Psoas muscle (tissue), 8 donors: ENCODE measurements at places on chromosomes 5 and 9. TPM values are rescaled to one million over a fixed set of nuclear protein-coding genes. Genes with fewer than 3 reads are reported as not detected.

RGS3 gene
- 21.9 TPM for total RNA-seq

- no peak overlapping the region for H3K4me3 ChIP-seq
- H3K36me3 ChIP-seq: peaks cover 2% of the 10 kb centered on the region
- H3K4me1 ChIP-seq: no peaks in the 10 kb centered on the region
- H3K27me3 ChIP-seq: no peaks in the 10 kb centered on the region
- H3K27ac ChIP-seq: no peak overlapping the region
- no peak for DNase-seq
Measured at GRCh38 chr9:37820142-37820541, 19.5 kb downstream of the DCAF10 start.

DNA sequence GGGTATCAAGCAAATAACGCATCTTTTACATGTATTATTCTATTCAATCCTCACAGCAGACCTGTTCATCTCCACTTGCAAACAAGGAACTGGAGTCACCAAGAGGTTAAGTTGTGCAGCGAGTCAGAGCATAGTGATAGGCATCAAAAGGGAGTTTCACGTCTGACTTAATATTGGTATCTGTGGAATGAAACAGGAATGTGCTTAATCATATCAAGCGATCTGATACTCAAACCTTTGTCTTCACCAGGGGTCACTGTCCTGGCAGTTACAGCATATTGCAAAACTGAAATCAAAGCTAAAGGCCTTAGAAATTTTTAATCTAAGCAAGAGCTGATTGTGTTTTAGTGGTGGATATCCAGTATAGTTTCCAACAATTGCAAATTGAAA lies 271.6 kb downstream of the PLK2 start:
- peaks cover 6% of the 10 kb centered on the region for H3K4me1 ChIP-seq
- DNase-seq: no peak
- no peaks in the 10 kb centered on the region for H3K36me3 ChIP-seq
- H3K4me3 ChIP-seq: no peak overlapping the region

DNA sequence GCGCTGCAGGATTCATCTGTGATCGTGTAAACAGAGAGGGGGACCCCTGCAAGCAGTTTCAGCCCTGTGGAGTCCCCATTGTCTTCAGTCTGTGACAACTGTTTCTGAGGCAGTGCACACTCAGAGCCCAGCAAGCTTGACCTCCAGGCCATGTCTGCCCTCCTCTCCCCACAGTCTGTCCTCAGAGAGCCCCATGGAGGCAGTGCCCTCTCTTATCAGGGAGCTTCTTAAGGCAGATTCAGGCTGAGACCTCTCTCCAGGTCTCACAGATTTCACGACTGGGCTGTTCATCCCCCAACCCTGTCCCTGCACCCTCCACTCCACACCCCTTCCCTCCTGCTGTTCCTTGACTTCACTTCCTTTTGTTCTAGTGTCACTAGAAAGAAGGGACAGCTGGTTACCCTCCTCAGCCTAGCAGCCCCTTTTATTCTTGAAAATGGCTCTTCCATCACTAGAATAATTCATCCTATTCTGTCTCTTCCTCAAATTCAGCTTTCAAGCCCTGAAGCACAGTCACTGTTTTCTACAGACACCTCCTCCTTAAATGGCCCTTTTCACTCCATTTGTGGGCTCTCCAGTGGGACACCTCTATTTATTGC lies 218.4 kb downstream of the MED10 start:
- H3K4me3 ChIP-seq: no peak overlapping the region
- no peaks in the 10 kb centered on the region for H3K4me1 ChIP-seq
- no peak for DNase-seq

GABRP gene
- not detected for total RNA-seq

GRCh38 chr9:33436445-33436844 lies 10.9 kb downstream of the AQP3 start:
- H3K4me1 ChIP-seq: no peaks in the 10 kb centered on the region
- H3K4me3 ChIP-seq: no peak overlapping the region
- peaks cover 11% of the 10 kb centered on the region for H3K27me3 ChIP-seq

GRCh38 chr5:145579301-145579700 lies 255.8 kb downstream of the PRELID2 start:
- no peak for DNase-seq
- H3K4me1 ChIP-seq: no peaks in the 10 kb centered on the region
- no peaks in the 10 kb centered on the region for H3K36me3 ChIP-seq
- H3K27ac ChIP-seq: no peak overlapping the region

- H3K27ac ChIP-seq: no peak overlapping the region
- H3K27me3 ChIP-seq: no peaks in the 10 kb centered on the region
- no peak overlapping the region for H3K4me3 ChIP-seq
- H3K36me3 ChIP-seq: no peaks in the 10 kb centered on the region
Measured at GRCh38 chr5:89441965-89442364, 559.0 kb upstream of the MEF2C start.

DNA sequence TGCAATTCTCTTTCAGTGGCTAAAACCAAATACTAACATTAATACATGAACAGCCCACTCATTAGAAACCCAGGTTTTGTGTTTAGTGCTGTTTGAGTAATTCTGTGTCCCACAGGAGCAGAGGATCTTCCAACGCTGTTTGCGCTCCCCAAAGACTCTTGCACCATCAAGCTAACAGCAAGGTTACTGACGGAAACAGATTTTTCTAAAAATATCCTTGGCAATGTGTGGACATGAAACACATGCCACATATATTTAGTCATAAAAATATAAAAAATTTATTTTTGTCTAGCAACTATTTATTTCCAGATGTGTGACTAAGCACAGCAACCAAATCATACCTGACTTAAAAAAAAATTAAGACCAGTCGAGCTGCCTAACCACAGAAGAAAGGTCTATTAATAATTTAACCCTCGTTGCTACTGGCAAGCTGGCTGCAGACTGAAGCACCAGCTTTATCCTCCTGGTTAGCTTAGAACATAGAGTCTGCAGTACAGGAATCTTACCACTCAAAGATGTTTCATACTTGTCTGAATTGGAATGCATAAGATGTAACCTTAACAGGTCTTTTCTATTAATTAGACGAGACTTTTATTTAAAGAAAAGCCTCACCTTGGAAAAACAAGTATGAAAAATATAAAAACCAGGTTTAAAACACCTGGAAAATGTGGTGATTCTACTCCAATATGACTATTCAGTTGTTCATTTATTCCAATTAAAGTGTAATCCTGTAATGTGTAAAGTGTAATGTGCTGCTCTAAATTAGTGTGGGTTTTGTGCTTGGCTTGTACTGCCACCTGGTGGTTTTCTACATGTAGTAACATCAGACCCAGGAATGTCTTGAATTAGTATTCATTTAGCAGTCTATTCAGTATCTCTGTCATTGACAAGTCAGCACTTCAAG lies 272.5 kb downstream of the EPB41L4A start:
- peak; percentile 69 for DNase-seq
- peaks cover 17% of the 10 kb centered on the region for H3K4me1 ChIP-seq
- no peaks in the 10 kb centered on the region for H3K36me3 ChIP-seq
- no peak overlapping the region for H3K4me3 ChIP-seq
- peak overlapping the region; percentile 74 for H3K27ac ChIP-seq

DNA sequence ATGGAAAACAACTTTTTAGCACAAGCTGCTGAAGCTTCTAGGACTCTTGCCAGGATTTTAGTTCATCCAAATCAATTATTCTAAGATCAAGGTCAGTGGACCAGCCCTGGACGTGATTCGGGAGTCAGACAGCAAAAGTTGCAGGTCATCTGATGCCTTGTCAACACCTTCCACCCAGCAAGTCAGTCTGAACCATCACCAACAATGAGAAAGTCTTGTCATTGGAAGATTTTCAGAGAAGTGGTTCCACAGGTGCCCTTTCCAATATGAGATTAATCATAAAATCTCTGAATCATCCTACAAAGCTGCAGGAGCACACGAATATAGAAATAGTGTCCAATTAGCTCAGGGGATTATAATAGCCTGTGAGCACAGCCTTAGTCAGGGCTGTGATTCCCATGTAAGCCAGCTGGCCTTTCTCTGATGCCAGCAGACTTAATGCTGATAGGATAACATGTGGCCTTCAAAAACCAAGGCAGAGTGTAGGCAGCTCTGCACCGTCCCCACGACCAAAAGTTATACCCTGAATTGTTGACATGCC lies 445.0 kb upstream of the TRPC7 start:
- no peaks in the 10 kb centered on the region for H3K36me3 ChIP-seq
- peak overlapping the region; percentile 88 for H3K27ac ChIP-seq
- no peak for DNase-seq
- peaks cover 16% of the 10 kb centered on the region for H3K4me1 ChIP-seq

SPAG8 gene
- total RNA-seq: 0.93 TPM

GRCh38 chr5:67142816-67143215 lies 53.8 kb downstream of the CD180 start:
- H3K27ac ChIP-seq: no peak overlapping the region
- no peaks in the 10 kb centered on the region for H3K4me1 ChIP-seq
- peaks cover 16% of the 10 kb centered on the region for H3K36me3 ChIP-seq
- DNase-seq: no peak
- H3K4me3 ChIP-seq: no peak overlapping the region
- H3K27me3 ChIP-seq: no peaks in the 10 kb centered on the region

DNA sequence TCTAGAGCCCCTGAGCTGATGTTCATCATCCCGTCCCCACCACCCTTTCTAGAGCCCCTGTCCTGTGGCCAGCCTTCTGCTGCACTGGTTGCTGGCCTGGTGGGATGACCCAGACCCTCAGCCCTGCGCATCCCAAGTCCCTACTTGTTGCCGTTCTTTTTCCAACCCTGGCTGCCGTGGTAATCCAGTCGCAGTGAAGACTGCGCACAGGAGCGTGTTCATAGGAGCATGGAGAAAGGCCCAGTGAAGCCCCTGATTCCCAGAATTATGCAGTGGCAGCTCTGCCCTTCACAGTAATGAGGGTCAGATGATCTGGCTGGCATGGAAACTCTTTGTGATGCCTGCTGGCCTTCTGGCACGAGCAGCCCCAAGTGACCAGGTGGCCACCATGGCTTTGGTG lies 183.3 kb downstream of the CACNA1B start:
- peaks cover 20% of the 10 kb centered on the region for H3K27me3 ChIP-seq
- H3K4me1 ChIP-seq: no peaks in the 10 kb centered on the region
- DNase-seq: no peak
- H3K36me3 ChIP-seq: no peaks in the 10 kb centered on the region
- H3K27ac ChIP-seq: no peak overlapping the region

DNA sequence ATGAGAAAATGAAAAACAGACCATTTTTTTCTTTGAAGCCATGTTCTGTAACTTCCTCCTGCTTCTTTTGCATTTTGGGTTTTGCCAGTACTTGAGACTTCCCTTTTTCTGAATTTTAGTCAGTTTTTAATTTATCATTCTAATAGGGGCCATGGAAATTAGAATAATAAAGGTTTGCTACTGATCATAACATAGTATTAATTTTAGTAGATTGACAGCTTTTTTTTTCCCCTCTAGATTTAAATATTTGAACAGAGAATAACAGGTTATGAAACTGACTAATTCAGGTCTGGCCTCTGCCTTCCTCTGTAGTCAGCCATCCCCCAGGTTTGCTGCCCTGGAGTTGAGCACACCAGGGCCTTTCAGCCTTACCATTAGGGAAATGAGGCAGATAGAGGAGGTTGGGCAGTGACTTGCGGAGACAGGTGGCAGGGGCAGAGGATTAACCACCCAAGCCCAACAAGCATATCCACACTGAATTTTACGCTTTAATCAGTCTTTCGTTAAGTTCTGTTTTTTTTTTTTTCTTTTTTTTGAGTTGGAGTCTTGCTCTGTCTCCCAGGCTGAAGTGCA lies 80.1 kb upstream of the TNFAIP8 start:
- H3K4me3 ChIP-seq: no peak overlapping the region
- H3K27me3 ChIP-seq: no peaks in the 10 kb centered on the region
- H3K4me1 ChIP-seq: no peaks in the 10 kb centered on the region
- H3K36me3 ChIP-seq: no peaks in the 10 kb centered on the region
- H3K27ac ChIP-seq: no peak overlapping the region

GRCh38 chr5:14034963-14035362 lies 90.5 kb upstream of the DNAH5 start:
- H3K27ac ChIP-seq: peak overlapping the region; percentile 89
- DNase-seq: no peak
- H3K36me3 ChIP-seq: no peaks in the 10 kb centered on the region
- H3K27me3 ChIP-seq: no peaks in the 10 kb centered on the region
- no peak overlapping the region for H3K4me3 ChIP-seq

- H3K36me3 ChIP-seq: peaks cover 33% of the 10 kb centered on the region
- no peak for DNase-seq
- H3K4me3 ChIP-seq: no peak overlapping the region
Measured at GRCh38 chr9:133060417-133060841, 1.4 kb upstream of the CEL start.

- DNase-seq: no peak
- H3K36me3 ChIP-seq: no peaks in the 10 kb centered on the region
- H3K4me3 ChIP-seq: no peak overlapping the region
- H3K27ac ChIP-seq: no peak overlapping the region
- H3K27me3 ChIP-seq: no peaks in the 10 kb centered on the region
Measured at GRCh38 chr5:125409861-125410536, 663.6 kb upstream of the ZNF608 start.

GRCh38 chr5:72268753-72269410 lies 51.2 kb downstream of the MRPS27 start:
- H3K4me1 ChIP-seq: peaks cover 23% of the 10 kb centered on the region
- no peaks in the 10 kb centered on the region for H3K27me3 ChIP-seq
- H3K27ac ChIP-seq: no peak overlapping the region
- no peaks in the 10 kb centered on the region for H3K36me3 ChIP-seq
- H3K4me3 ChIP-seq: no peak overlapping the region

DNA sequence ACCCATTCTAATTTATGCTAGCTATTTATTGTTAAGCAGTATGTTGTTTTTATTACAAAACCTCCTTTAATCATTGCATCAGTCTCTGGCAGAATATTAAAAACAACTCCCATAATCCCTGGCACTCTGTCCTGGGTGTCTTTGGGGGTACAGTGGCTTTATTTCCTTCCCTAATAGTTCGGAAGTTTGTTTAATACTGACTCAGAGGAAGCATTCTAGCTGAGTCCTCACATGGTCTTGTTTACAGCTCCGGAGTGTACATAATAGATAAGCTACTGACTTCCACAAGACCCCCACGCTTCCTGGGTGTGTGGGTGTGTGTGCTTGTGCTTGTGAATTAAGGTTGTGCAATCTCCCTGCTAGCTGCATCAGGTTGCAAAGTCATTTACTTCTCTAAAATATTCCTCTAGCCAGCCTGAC lies 149.8 kb upstream of the CDKN2B start:
- DNase-seq: no peak
- H3K4me1 ChIP-seq: peaks cover 12% of the 10 kb centered on the region
- no peak overlapping the region for H3K27ac ChIP-seq
- H3K4me3 ChIP-seq: no peak overlapping the region
- H3K27me3 ChIP-seq: no peaks in the 10 kb centered on the region

DNA sequence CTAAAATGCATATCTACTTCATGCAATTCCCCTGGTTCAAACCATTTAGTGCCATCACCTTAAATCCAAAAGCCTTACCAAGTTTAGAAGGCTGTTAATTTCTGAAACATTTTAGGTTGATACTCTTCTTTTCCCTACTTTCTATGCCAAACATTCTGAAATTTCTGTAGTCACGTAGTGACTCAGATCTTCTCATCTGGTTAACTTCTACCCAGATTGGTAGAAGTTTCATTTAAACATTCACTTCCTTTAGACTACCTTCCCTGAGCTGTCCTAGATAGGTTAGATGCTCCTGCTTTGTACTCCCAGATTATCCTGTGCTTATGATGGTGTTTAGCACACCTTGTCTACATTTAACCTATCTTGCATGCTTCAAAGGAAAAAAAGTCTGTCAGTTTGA lies 9.9 kb downstream of the RAD50 start:
- H3K27ac ChIP-seq: no peak overlapping the region
- DNase-seq: no peak
- H3K4me1 ChIP-seq: no peaks in the 10 kb centered on the region
- no peaks in the 10 kb centered on the region for H3K27me3 ChIP-seq
- no peak overlapping the region for H3K4me3 ChIP-seq

GRCh38 chr9:136292591-136293448 lies 11.1 kb downstream of the CCDC187 start:
- H3K36me3 ChIP-seq: no peaks in the 10 kb centered on the region
- H3K4me3 ChIP-seq: no peak overlapping the region
- peaks cover 19% of the 10 kb centered on the region for H3K27me3 ChIP-seq
- peak; percentile 46 for DNase-seq
